Activated CD4-positive, alpha-beta T cell treated with anti-CD3 and anti-CD28 coated beads for 4 hours (primary cell): ENCODE measurements at places on chromosomes 1 and 21.

- DNase-seq, result no peak
These were observed 59.2 kb upstream of the SSBP3 start for GRCh38 chr1:54465351-54465811.

DNA sequence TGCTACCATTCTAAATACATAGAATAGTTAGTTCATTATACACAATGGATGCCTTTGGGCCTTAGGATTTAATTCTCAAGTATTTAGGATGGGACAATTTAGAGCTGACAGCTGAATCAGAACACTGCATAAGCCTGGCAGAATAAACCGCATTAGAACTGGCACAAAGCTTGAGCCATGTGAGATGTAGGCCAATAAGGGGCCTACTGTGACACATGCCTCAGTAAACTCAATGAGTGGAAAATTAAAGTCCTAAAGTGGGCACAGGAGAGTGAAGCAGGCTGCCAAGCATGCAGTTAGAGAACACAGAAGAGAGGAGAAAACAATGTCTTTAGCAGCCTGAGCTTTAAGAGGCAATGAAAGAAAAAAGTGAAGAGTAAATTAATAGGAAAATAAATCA is 24.3 kb downstream of the SCYL3 start:
- DNase-seq, result no peak

- DNase-seq, result peak; percentile 49
These were observed 12.9 kb upstream of the RNU1-4 start for GRCh38 chr1:16727190-16728111.

GRCh38 chr1:43304314-43304681 is 3.5 kb downstream of the TIE1 start:
- DNase-seq, result no peak

DNA sequence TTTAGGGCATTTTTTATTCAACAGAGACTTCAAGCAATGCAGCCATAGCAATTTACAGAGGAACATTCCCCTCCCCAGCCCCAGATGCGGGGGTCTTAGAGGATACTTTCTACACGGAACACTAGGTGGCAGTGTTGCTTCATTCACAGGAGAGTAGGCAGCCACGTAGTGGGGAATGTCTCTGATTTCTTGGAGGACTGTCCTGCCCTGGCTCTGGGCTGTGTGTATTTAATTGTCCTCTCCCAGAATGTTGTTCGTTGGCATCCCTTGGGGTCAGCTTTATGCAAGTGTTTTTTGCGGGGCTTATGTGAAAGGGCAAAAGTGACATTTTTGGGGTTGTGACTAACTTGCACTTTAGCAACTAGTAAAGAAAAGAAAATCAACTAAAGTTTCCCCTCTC is 96.9 kb downstream of the PAPPA2 start:
- no peak for DNase-seq

DNA sequence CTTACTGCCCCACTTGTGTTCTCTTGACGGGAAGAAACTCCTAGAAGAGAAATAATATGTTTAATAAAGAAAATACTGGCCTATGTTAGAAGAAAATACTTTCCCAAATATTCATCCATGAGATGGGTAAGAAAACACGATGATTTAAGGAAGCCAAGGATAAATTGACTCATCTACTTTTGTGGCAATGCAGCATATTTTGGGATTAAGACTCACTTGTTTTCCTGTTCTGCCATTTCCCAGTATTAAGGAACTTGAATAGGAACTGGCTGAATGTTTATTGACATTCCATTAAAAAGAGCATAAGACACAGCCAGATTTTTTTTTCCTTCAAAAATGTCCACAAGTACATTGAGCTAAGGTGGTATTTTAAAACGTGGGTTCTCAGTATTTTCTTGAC is 10.9 kb upstream of the ADAMTS5 start:
- no peak for DNase-seq

DNA sequence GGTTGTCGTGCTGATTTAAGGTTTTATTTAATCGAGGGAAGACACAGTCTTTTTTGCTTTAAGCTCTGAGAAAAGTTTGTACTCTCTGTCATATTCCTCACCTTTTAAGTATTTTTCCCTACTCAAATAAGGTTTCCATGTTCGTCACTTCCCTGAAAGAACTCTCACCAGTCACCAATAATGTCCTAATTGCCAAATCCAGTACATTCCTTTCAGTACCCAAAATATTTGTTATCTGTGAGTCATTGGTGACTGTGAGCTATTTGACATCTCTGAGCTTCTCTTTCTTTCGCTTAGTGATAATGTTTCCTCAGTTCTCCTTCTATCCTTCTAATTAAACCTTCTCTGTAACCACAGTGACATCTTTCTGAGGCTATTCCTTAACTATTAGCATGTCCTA is 874.2 kb upstream of the ADGRL2 start:
- DNase-seq, result no peak

DNA sequence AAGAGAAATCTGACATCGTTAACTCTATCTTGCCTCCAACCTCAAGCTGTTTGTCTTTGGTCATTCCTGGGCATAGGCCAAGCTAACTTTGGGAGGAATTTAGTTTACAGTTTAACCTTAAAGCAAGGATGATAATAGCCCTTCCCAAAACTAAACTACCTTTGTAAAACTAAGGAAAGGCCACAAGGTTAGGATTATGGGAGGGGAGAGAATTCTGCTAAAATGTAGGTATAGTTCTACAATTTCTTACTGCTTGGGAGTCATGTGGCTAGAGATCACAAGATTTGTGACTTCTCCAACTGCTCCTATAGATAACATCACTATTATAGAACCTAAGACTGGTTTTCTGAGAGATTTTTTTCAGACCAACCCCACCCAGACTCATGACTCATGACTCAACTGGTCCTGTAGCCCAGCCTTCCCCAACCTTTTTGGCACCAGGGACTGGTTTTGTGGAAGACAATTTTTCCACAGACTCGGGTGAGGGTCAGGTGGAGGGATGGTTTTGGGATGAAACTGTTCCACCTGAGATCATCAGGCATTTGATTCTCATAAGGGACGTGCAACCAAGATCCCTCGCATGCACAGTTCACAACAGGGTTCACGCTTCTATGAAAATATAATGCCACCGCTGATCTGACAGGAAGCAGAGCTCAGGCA is 70.7 kb upstream of the MUTYH start:
- no peak for DNase-seq
